ENCODE measurements at places on chromosomes 1 and 21.
A peak's percentile ranks its signal among the peaks of the same experiment; 100 is the strongest.

GRCh38 chr1:16158993-16159831, 3.3 kb upstream of the EPHA2 start:
- no peak for DNase-seq

DNA sequence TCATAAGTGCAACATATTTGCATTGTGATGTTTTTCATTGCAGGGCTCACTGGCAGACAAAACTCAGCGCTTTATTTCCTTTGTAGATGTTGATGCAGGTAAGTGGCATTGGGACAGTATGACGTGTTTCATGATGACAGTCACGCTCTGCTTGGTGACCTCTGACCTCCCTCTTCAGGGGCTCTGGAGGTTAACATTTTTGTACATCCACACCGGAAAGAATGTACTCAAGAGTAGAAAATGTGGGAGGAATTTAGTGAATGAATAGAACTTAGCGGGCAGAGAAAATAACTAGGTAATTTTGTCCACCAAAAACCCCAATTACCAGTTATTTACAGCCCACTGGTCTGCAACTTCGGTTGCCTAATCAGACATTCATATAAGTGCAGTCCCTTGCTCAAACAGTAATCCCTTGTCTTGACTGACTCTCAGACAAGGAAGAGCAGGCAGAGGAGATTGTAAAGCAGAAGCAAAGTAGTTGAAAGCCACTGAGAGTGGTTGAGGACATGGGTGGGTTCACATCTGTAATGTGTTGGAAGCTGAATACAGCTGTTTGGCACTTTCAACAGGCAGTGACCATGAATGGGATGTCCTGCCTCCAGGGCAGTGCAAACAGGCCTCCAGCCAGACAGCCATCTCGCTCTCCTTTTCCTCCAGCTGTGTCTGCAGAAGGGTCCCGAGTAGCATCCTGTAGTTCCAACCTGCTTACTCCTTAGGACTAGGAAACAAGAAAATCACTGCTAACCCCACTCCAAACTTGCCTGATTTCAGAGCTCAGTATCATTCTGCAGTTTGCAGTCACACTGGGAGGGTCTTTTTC, 188.9 kb downstream of the NRIP1 start:
- DNase-seq = no peak

DNA sequence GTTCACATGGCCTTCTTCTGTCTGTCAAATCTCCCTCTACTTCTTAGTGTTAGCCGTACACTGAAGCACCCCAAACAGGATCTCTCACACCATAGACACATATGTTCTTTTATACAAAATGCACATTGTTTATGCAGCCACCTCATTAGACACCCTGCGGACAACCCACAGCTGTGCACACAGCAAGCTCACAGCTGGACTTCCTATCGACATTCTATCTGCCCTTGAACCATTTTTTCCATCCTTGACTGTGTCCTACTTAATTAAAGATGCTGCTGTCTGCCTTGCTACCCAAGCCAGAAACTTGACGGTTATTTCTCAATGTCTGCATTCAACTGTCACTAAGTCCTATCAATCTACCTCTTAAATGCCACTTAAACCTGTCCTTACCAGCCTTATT, 3.2 kb upstream of the ZBTB21 start:
- no peak for DNase-seq

DNA sequence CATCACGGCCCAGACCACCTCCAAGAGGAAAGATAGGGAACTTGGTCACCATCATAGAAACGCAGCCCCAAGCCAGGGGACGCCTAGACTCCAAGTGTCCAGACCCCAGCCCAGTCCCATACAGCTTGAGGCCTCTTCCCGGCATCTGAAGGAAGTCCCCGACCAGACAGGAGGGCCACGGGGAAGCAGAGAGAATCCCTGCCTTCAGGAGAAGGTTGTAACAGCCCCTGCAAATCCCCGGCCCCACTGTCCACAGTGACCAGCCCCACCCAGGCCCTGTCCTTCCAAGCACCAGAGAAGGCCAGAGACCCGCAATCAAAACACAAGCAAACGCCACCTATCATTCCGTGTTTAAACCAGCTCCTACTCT, 1.7 kb downstream of the SLC19A1 start:
- no peak for DNase-seq

DNA sequence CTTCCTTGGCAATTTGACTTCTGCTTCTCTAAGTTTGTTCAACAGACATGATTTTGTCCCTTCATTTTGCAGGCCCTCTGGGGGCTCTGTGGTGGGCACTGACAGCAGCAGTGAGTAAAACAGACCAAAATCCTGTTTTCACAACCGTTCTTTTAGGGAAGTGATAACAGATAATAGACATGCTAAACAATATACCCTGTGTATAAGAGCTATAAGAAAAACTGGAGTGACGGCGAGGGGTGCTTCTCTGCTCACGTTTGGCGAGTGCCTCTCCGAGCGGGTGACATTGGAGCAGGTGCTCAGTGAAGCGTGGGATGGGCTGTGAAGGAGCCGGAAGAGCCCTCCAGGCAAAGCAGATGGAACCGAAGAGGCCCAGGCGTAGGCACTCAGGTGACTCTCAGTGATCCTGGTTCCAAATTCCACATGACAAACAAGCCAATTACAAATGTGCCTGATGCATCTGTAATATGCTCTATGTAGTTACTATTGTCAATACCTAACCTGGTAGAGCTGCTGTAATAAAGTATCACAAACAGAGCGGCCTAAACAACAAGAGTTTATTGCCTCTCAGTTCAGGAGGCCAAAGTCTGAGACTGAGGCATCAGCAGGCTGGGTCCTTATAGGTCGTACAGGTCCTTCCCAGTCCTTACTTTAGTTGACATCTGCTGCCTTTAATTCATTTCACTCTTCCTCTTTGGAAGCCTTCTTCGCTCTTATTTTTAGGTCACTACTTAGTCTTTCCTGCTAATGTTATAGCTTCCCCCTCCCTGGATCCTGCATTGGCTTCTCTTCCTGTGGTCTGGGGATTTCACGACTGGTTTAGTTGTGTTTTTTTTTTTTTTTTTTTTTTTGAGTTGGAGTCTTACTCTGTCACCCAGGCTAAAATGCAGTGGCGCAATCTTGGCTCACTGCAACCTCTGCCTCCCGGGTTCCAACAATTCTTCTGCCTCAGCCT, 20.1 kb downstream of the OR2B11 start:
- no peak for DNase-seq

- DNase-seq = peak; percentile 68
These were observed 5.3 kb downstream of the PTTG1IP start for GRCh38 chr21:44867999-44868700.

GRCh38 chr1:89723863-89724262, 90.9 kb downstream of the LRRC8C start:
- no peak for DNase-seq

- no peak for DNase-seq
These were observed 7.4 kb downstream of the PIK3C2B start for GRCh38 chr1:204487256-204487615.
